ENCODE measurements at places on chromosomes 6 and 20.

DNA sequence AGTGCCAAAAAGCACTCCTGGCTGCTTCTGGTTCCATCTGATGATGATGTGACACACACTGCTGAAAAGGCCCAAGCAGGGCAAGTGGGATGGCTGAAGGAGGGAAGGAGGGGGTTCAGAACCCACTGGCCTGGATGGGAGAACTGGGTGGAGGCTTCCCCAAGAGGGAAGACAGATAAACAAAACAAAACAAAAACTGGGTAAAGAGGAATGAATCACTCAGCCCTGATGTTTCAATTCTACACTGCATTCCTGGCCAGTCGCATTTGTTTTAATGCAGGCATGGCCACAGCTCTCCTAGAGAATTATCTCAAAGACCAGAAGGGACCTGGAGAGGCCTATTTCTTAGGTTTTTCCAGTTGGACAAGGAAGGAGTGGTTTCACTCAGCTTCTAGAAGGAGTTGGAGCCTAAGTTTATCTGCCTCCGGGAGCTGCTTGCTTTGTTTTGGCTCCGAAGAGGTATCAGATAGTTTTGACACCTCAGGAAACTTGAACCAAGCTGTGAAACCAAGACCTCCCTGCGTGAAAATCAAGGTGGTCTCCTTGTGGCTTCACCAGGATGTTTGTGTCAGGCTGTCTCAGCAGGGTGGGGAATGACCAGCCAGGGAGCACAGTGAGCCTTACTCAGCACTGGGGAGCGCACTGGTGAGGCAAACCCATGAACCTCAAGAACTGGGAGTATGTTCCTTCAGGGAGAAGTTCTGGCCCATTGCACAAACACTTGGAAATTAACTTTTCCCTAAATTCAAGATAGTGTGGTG, 16.1 kb downstream of the TTPAL start:
- DNase-seq: peak; percentile 65

GRCh38 chr6:157785636-157786035, 37.4 kb upstream of the SNX9 start:
- DNase-seq: no peak

DNA sequence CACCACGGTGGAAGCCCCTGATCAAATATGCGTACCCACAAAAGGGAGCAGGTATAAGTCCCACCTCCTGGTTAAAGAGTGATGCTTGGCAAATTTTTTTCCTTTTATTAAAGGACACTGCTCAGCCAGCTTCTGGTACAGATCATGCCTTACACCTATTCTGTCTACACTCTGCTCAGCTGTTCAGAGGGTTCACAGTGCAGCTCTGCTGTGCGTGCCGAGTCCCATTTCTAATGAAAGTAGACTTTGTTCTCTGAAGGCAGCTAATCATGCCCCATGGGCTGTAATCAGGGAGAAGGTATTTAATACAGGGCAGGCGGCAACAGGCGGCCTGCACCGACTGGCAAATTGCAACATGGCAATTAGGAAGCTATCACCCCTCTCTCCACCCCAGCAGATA, 16.3 kb downstream of the LRRC73 start:
- DNase-seq: no peak

DNA sequence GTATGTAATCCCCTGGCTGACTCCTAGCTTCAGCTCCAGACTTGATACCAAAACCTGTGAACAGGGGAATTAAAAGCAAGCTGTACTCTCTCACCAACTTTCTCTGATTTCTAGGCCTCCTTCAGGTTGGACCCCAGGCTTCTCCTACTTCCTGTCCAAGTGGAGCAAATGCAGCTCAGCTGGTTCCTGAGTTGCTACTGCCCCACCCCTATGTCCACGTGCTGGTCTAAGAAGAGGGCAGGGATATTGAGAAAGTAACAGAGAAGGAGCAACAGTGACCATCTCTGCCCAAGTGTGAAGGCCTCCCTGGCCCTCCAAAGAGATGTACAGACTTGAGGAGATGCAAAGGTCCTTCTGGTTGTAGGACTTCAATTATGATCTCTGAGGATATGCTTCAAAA, 188.3 kb upstream of the MCHR2 start:
- no peak for DNase-seq

- DNase-seq: peak; percentile 79
Observed at GRCh38 chr6:149941583-149942460, at the start of gene ULBP2. ULBP2 (plus strand) TSS chr6:149942014; CDS start chr6:149942073, 59 bp downstream.

- no peak for DNase-seq
Observed at GRCh38 chr6:168631564-168631963, 190.6 kb downstream of the SMOC2 start.

GRCh38 chr6:159075506-159076228, 30.9 kb upstream of the TAGAP start:
- DNase-seq: no peak

GRCh38 chr20:37868851-37869333, 34.0 kb upstream of the VSTM2L start:
- no peak for DNase-seq

GRCh38 chr6:34964564-34964963, 75.5 kb downstream of the ANKS1A start:
- DNase-seq: peak; percentile 64

DNA sequence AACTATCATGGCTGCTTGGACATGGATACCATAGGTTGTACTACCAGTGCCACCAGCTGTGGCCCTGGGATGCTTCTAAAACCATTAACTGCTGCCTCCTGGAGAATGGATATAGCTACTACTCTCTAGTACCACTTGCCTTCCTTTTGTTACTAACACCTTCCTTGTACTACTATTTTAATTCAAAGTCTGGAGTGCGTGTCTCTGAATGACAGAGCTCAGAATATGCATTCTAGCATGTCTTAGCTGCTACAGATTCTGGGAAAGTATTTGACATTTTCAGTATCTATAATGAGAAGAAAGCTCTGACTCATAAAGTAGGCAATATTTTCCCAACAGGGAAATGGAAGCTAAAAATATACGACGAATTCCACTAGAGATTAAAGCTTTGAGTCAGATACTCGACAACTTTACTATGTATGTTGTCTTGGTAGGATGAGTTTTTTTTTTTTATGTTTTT, 112.3 kb downstream of the PFDN4 start:
- DNase-seq: no peak

DNA sequence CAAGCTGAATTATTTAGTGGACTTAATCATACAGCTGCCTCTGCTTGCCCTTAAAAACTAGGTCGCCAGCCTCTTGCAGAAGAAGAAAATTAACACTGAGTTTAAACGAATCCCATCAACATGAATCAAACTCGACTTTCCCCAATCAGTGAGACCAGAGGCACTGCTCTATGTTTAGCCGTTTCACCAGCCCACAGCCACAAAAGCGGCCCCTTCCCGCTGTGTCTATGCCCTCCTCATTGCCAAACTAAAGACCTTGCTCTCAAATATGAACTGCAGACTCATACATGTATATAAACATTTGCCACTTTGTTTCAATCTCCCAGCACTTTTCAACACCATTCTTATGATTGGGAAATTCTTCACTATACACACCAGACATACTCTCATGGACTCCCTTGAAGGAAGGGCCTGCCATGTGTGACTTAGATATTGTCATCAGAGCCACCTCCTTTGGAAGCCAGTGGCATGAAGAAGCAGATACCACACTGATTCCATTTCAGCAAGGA, 105.8 kb upstream of the ADGRF1 start:
- DNase-seq: no peak

GRCh38 chr20:35263532-35264341, 14.2 kb downstream of the MMP24OS start:
- no peak for DNase-seq

- DNase-seq: no peak
Observed at GRCh38 chr20:34075647-34076046, 36.4 kb downstream of the EIF2S2 start.

- no peak for DNase-seq
Observed at GRCh38 chr6:166361077-166361429, 18.7 kb upstream of the SFT2D1 start.

DNA sequence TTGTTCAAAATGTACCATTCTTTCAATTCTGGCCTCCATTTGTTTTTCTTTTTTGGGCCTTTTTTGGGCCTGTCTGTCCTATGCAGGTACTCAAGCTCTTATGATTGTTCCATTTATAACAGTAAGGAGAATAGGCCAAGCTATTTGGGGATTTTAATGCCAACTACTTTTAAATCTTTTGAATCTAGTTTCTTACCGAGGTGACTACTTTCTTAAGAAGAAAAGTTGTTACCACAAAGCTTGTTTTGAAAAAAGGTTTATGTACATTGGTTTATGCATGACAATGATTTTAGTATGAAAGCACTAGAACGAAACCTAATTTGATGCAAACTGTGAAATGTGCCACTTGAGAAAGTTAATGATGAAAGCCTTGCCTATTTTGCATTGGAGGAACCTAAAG, 98.3 kb upstream of the MTHFD1L start:
- DNase-seq: no peak
